Epithelial cell of proximal tubule (primary cell): ENCODE measurements at places on chromosomes 13 and 19. TPM values are rescaled to one million over a fixed set of nuclear protein-coding genes. Genes with fewer than 3 reads are reported as not detected.

DNA sequence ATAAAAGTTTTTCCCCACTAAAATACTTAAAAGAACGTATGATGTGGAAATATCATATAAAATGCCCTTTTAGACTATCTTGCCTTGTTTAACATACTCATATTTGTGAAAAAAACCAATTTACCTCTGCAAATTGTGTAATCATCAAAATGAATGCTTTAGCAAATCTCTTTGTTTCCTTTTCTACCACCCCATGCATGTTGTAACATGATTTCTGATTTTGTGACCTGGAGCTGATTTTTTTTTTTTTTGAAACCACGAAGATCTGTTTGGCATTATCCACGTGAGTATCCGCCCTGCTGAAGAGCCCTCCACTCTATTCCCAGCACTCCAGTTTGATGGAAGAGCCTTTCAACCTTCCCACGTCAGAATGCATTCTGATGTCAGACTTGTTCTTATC lies 245.8 kb upstream of the NBEA start:
- no peak for DNase-seq

GRCh38 chr13:62158520-62158919 lies 742.9 kb upstream of the PCDH20 start:
- no peak for DNase-seq

DNA sequence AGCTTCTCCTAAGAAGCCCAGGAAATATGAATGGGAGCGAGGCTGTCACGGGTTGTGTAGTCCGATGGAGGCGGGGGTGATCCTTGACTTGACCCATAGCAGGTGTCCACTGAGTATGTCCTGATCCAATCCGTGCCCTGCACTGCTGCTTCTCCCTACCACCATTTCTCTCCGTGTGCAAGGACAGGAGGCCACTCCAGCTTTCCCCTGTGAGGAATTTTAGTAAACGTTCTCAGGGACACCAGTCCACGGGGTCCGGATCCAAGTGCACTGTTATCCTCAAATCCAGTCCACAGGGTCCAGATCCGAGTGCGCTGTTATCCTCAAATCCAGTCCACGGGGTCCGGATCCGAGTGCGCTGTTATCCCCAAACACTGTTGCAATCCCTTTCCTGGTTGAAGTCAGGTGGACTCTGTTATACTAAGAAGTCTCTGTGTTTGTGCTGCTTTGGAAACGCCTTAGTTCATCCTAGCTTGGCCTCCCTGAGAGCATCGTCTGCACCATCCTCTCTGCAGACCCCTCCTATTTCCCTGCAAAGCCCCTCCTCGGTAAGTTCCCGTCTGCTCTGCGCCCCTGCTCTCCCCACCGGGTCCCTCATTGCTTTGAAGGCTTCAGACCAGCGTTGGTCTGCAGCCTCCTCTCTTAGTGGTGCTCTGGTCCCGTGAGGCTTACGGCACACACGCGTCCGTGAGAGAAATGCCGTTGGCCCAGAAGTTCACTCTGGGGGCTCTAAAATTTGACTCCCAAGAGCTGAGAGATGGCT lies 303.5 kb downstream of the TEX29 start:
- no peak for DNase-seq

- DNase-seq: no peak
These were observed 1.9 kb upstream of the NKPD1 start for GRCh38 chr19:45162608-45163143.

GRCh38 chr19:12162882-12163806 lies at the start of gene ZNF136:
ZNF136 (plus strand) TSS chr19:12163096; CDS start chr19:12163204, 108 bp downstream.
- DNase-seq: peak; percentile 76

OR4F17 gene
- total RNA-seq: not detected in 2 replicates

PPM1N gene
- total RNA-seq: 0.17 TPM in 1 of 2 replicates, not detected in the other

IGFL4 gene
- not detected in 2 replicates for total RNA-seq

ZIC2 gene
- under 0.01 TPM in 1 of 2 replicates, not detected in the other for total RNA-seq
